H9 (cell line): ENCODE measurements at places on chromosomes 3 and 15.
A peak's percentile ranks its signal among the peaks of the same experiment; 100 is the strongest.

GRCh38 chr3:10391391-10391790 is 70.5 kb upstream of the SEC13 start:
- no peak for DNase-seq

GRCh38 chr3:81741216-81741615 is 20.2 kb downstream of the GBE1 start:
- DNase-seq, result no peak

DNA sequence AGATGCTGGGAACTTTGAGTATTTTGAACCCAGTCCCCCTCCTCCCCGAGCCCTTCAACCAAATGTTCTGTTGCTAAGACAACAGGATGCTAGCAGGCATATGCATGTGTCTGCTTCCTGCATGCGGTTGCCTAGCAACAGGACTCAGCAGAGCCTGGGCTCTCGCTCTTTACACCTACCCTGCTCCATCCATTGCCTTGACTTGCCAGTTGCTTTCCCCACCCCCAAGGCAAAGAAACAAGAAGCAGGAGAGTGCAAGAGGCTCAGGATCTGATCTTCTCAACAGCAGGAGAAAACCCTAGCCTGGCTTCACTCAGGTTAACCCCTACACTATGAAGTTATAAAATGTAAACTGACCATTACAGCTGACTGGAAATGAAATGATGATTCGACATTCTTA is 393.0 kb downstream of the IGSF11 start:
- DNase-seq, result peak; percentile 86

GRCh38 chr3:14374444-14374883 is 27.9 kb upstream of the SLC6A6 start:
- no peak for DNase-seq

DNA sequence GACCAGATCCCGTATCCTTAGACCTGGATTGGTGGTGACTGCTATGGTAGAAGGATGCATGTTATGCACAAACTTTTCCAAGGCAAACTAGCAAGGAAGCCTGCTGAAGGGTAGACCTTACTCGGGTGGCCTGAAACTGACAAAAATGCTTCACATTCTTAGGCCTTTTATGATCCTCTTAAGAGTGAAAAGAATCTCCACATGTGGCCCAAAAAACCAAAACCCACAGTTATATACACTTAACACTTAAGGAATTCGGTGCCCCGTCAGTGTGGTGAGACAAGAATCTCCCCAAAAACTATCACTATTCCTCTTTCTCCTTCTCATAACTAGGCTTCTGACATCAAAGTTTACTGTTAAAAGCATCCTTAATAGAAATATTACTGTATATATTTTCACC is 130.1 kb upstream of the SOX2 start:
- DNase-seq, result no peak

DNA sequence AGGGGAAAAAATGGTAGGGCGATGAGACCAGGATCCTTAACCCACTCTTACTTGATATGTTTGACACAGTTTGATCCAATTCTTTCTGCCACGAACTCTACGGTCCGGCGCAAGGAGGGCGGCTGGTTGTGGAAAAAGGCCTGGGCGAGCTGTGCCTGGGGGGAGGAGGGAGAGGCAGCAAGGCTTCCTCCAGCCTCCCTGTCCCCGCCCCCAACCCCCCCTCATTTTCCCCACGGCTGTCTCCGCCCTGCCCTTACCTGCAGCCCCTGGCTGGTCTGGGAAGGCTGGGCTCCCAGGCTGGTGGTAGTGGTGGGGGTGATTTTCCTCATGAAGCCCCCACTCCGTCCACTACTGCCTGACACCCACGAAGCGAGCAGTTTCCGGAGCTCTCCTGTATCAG is 8.0 kb downstream of the CDAN1 start:
- DNase-seq, result peak; percentile 49

DNA sequence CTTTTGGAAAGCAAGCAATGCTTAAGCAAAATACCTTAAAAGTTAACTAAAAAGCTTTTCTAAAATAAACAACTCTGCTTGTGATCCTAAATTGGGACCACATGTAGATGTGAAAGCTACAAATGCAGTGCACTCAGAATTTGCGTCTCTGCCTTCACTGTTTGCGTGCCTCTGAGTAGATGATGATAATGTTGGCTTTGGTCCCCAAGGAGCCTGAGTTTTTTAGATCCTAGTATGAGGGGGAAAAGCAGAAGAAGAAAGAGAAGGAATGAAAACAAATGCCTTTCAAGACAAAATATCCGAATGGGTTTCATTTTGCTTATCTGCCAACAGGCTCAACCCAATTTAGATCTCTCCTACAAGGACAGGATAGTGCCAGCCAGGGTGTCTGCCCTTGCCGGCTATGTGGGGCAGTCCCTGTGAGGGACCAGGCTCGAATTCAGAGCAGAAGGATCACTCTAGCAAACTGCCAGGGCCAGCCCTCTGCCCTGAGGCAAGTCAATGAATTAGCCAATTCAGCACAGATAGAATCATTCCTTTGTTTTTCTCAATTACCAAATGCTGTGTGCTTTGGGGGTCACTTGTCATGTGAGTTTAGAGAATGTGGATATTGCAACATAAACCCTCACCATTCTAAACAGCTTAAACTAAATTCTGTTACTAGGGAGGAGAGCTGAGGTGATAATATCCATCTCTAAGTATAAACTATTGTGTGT is 28.5 kb downstream of the SCG5 start:
- peak; percentile 58 for DNase-seq

- no peak for DNase-seq
These were observed 951.6 kb downstream of the TUSC7 start for GRCh38 chr3:117660941-117661817.

- DNase-seq, result no peak
These were observed 8.6 kb downstream of the CLEC3B start for GRCh38 chr3:45034612-45035252.

DNA sequence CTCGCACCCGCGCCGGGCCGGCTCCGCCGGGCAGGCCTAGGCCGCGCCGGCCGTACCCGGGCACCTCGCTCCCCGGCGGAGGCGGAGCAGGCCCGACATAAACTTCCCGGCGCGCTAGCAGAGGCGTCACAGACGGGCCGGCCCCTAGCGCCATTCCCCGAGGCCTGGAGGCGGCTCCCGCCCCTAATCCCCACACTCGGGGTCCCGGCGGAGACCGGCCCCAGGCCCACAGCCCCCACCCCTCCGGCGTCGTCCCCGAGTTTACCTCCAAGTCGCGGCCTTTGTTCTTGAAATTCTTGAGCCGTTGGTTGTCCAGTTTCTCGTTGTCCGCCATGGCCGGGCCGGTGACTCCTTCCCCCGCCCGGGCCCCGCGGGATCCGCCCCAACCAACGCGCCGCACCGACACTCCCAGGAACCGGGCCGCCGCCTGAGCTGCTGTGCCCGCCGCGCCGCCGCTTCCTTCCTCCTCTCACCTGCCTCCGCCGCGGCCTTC is 376 bp downstream of the KPNA4 start:
- peak; percentile 51 for DNase-seq
